ENCODE measurements at places on chromosomes 4 and X. TPM values are rescaled to one million over a fixed set of nuclear protein-coding genes. Genes with fewer than 3 reads are reported as not detected.

- no peak overlapping the region for H3K4me3 ChIP-seq
- H3K36me3 ChIP-seq, result no peaks in the 10 kb centered on the region
- H3K27me3 ChIP-seq, result no peaks in the 10 kb centered on the region
- DNase-seq, result no peak
- no peak overlapping the region for H3K27ac ChIP-seq
Measured at GRCh38 chr4:101400096-101400495, 52.8 kb upstream of the PPP3CA start.

GRCh38 chr4:146371812-146372211 lies 149.9 kb downstream of the SLC10A7 start:
- no peak for DNase-seq
- peaks cover 40% of the 10 kb centered on the region for H3K4me1 ChIP-seq
- H3K27me3 ChIP-seq, result no peaks in the 10 kb centered on the region
- no peaks in the 10 kb centered on the region for H3K36me3 ChIP-seq

DNA sequence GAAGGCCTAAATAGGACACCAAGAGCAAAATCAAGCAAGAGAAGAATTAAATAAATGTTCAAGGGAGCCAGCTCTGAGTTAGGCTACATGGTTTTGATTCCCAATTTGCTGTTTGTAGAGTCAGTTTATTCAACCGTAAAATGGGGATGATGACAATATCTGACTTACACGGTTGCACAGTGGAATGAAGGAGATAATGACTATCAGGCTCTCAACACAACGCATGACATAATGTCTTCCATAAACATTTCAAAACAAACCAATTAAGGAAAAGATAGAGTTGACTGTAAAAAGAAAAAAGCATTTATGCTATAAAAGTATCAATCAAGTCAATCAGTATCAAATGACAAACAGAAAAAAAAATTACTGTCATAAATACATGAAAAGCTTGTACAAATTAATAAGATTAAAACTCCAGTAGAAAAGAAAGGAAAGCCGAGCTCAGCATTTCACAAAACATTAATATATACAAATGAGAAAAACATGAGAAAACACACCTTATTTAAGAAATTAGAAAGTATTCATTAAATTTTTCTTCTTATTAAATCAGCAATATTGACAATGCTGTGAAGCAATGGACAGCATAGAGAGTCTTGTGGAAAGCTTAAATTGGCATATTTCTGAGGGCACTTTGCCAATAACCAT lies 179.0 kb downstream of the SCFD2 start:
- H3K4me1 ChIP-seq, result no peaks in the 10 kb centered on the region
- no peaks in the 10 kb centered on the region for H3K36me3 ChIP-seq
- no peak overlapping the region for H3K4me3 ChIP-seq
- no peak for DNase-seq

DNA sequence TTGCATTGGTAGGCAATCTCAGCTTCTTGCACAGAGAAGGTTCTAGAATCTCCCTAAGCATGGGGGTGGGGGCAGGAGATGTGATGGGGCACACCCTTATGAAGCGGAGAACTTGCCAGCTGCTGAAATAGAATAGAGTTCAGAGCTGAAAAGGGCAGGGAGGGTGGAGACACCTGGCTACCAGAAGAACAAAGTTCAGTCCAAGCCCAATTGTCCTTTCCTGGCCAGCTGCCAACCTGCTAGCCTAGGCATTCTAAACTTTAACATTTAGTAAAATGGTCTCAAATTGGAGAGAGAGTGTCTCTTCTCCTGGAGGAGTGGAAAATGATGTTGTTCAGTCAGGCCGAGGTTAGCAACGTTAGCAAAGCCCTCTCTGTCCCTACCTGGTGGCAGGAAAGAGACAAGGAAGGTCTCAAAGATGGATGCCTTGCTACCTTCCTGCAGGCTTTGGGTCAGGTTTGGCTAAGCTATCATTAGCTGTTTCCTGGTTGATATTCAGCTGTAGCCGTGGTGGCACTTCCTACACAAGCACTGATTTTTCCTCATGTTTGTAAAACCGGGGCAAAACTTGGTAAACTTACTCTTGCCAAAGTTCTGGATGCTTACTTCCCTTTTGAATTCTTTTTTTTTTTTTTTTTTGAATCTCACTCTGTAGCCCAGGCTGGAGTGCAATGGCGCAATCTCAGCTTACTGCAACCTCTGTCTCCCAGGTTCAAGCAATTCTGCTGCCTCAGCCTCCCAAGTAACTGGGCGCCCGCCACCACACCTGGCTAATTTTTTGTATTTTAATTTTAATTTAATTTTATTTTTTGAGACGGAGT lies 34.7 kb upstream of the NYX start:
- H3K4me3 ChIP-seq, result no peak overlapping the region
- no peak for DNase-seq
- H3K4me1 ChIP-seq, result no peaks in the 10 kb centered on the region
- H3K27ac ChIP-seq, result no peak overlapping the region

DNA sequence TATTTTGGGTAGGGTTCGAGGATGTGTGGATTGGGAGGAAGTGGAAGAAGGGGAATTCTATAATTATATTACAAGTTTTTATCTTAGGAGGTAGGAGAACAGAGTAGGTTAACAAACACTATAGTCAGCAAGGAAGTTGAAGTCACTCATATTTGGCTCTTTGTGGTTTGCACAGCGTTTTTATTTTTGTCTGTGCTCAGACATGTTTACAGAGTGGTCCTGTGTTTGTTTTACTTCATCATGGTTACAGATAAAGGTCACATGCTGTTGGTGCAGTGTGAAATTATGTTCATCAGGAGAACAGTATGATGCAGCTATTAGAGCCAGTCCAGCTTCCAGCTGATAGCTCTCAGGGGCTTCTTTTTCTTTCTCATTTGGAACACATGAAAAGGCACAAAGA lies 299.9 kb upstream of the SFRP2 start:
- no peaks in the 10 kb centered on the region for H3K36me3 ChIP-seq
- no peaks in the 10 kb centered on the region for H3K27me3 ChIP-seq
- H3K27ac ChIP-seq, result no peak overlapping the region
- no peak for DNase-seq
- H3K4me1 ChIP-seq, result no peaks in the 10 kb centered on the region
- no peak overlapping the region for H3K4me3 ChIP-seq

- no peak overlapping the region for H3K27ac ChIP-seq
- no peak overlapping the region for H3K4me3 ChIP-seq
- no peaks in the 10 kb centered on the region for H3K4me1 ChIP-seq
- no peaks in the 10 kb centered on the region for H3K36me3 ChIP-seq
- DNase-seq, result no peak
Measured at GRCh38 chr4:1472148-1472797, 66.0 kb upstream of the NKX1-1 start.

DNA sequence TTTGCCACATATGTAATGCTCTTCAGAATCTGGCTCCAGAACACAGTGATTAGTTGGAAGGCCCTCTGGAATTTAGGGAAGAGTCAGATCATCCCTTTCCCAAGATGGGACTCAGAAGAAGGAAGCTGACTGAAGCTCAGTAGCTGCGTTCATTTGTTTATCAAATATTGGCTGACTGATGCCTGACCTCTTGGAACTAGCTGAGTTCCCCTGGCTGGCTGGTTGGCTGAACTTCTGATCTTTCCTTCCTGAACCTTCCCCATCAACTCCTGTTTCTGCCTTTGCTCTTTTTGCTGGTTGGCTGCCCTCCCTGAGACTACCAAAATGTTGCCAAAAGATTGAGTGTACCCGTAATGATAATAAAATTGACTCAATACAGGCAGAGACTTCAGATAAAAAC lies 866.5 kb upstream of the INTU start:
- no peaks in the 10 kb centered on the region for H3K36me3 ChIP-seq
- no peaks in the 10 kb centered on the region for H3K27me3 ChIP-seq
- H3K27ac ChIP-seq, result no peak overlapping the region
- H3K4me3 ChIP-seq, result no peak overlapping the region
- no peak for DNase-seq

GRCh38 chr4:120921456-120922380 lies 808 bp downstream of the PRDM5 start:
- peak; percentile 53 for DNase-seq
- H3K4me3 ChIP-seq, result peak overlapping the region; percentile 85
- H3K36me3 ChIP-seq, result no peaks in the 10 kb centered on the region
- peak overlapping the region; percentile 82 for H3K27ac ChIP-seq

- no peaks in the 10 kb centered on the region for H3K4me1 ChIP-seq
- no peaks in the 10 kb centered on the region for H3K27me3 ChIP-seq
- DNase-seq, result no peak
- H3K36me3 ChIP-seq, result no peaks in the 10 kb centered on the region
- no peak overlapping the region for H3K27ac ChIP-seq
Measured at GRCh38 chr4:103482471-103482870, 237.3 kb downstream of the TACR3 start.

CWH43 gene
- not detected for total RNA-seq

HS6ST2 gene
- under 0.01 TPM for total RNA-seq

SUPT20HL2 gene
- not detected for total RNA-seq

TRPC5OS gene
- not detected for total RNA-seq

XIAP gene
- 29.1 TPM for total RNA-seq

Measured in tibial nerve (tissue), 4 donors.